Stimulated activated naive CD8-positive, alpha-beta T cell treated with anti-CD3 and anti-CD28 coated beads, Interleukin-15, amount 100 ng/mL, for 72 hours (primary cell): ENCODE measurements at places on chromosomes 7 and 10.

DNA sequence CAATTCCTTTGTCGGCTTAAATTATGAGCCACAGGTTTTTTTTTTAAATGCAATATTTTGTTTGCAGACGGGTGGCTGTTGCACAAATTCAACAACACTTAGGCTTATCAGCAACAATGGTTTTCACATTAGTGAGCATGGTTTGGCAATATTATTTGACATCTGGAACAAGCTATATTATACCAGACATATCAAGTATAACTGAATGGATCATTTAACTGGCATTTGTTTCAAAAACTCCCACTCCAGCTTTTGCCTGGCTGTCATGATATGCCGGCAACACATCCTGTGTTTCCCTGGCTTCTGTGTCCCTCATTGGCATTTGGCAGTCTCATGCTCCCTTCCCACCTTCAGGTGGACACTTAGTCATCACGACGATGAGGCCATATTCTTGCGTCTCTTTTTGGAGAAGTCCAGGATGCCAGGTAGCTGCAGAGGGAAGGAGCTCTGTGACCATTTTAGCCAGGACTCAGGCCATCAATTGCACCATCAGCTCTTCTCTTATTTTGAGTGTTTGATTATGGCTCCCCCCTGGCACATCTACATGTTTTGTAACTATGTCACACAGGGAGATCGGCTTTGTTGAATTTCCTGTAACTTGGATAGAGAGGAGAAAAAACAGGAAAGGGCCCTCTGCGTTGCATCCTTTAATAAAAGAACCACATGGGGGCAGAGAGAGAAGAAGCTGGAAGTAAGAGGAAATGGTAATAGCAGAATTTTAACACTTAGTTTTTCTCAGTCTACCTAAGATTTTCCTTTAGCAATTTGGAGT lies 413.9 kb downstream of the LRMDA start:
- no peak for DNase-seq

DNA sequence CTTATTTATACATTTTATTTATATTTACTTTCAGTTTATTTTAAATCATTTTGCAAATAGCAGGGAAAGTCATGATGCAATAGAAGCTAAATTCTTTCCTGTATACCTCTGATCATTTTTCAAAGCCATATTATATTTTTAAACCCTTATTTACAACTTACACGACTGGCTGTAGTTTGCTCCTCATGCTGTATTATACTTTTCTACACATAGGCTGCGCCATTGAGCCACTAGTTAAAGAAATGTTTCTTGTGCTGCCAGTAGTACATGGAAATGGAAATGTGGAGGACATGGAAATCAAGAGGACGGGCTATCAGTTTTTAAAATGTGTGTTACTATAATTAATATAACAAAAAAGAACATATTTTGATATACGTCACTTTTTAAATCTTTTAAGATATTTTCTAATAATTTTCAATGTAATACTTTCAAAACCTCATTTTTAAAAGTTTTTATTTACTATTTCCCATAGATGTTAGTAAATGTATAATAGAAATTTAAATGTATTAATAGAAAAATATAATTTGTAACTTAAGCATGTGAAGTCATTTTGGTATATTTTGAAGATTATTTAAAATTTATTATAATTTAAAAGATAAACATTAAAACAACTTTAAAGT lies 118.5 kb downstream of the VTI1A start:
- peak; percentile 11 for DNase-seq

DNA sequence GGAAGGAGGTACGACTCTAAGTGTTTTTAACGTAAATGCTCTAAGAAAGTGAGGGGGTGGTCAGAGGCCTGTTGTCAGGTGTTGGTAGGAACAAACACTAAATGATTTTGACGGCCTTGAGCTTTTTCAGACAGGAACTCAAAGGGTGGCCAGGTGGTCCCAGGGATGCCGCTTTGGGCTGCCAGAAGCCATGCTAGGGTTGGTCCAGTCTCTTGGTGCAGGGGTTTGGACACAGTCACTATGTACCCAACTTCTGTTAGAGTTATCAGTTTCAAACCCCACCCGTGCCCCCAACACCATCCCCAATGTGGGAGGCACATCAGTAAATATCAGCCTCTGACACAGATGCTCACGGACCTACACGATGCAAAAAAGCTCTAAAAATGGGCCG lies 9.3 kb downstream of the ATP6V0E2 start:
- no peak for DNase-seq

DNA sequence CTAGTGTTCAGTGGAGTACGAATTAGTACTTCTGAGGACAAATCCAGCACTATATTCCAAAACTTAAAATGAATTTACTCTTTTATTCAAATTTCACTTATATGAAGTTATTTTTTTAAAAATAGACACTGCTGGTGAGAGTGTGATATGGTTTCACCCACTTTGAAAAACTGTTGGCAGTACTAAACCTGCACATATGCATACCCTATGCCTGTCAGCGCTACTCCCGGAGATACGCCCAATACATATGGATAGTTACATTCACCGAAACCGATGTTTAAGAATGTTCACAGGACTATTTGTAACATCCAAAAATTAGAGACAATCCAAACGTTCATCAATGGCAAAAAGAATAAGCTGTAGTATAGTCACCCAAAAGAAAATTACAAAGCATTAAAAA lies 69.6 kb downstream of the UBE2H start:
- DNase-seq, result no peak

- no peak for DNase-seq
Measured at GRCh38 chr7:8185926-8186683, 75.9 kb downstream of the ICA1 start.

- DNase-seq, result no peak
Measured at GRCh38 chr10:80554050-80554449, 16.3 kb downstream of the SH2D4B start.

- DNase-seq, result no peak
Measured at GRCh38 chr10:77817541-77817940, 109.0 kb downstream of the DLG5 start.

- DNase-seq, result no peak
Measured at GRCh38 chr7:43760861-43761260, 2.4 kb downstream of the BLVRA start.

GRCh38 chr10:87675396-87676376 lies 16.0 kb downstream of the PAPSS2 start:
- no peak for DNase-seq

DNA sequence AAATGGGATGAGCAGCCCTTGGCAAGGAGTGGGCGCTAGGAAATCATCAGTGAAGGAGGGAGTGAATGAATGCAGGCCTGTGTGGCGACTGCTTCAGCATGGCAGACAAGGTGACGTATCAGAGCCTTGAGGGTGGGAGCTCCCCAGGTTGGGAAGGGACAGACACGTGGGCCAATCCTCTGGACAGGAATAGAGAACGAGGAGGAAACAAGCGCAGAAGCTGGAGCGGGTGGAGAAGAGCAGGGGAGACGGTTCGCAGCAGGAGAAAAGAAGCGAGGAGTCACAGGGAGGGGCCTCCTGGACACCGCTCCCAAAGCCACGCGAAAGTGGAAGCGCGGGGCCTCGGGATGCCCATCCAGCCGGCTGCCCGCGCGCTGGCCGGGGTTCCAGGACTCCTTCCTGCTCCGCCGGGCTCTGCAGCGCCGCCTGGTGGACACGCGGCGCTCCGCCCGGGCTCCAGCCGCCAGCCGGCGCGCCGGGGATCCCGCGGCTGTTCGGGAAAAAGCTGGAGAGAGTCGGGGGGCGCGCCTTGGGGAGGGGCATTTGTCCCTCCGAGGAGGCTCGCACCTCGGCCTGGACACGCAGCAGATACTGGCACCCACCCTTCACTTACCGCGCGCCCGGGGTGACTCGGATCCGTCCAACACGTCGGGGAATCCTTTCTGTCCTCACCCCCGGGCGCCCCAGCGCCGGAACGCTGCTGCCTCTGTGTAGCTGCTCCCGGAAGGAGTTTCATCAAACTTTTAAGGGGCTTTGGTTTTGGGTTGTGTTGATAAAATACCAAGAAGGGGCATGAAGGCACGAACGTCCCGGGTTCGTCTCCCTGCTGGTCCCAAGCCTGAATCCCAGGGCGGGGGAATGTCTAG lies 6.3 kb downstream of the ZNF503 start:
- DNase-seq, result peak; percentile 39

- DNase-seq, result no peak
Measured at GRCh38 chr7:96173781-96174180, 148.1 kb downstream of the SLC25A13 start.

DNA sequence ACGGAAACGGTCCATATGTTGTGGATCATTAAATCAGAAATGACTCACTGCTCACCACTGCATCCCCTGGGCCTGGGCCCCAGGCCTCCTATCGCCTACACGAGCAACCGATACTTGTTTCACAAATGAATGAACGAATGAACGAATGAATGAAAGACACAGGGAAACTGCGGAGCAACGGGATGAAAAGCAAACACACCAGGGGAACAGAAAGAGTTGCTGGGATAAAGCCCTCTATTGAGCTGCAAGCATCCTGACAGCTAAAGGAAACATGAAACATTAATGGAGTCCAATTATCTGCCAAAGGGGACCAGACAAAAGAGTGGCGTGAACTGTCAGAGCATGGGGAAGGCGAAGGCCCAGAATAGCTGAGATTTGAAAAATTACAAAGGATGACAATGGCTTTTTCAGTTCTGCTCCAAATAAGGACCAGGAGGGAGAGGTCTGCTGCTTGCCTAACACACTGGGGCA lies 92.1 kb downstream of the GRB10 start:
- no peak for DNase-seq

DNA sequence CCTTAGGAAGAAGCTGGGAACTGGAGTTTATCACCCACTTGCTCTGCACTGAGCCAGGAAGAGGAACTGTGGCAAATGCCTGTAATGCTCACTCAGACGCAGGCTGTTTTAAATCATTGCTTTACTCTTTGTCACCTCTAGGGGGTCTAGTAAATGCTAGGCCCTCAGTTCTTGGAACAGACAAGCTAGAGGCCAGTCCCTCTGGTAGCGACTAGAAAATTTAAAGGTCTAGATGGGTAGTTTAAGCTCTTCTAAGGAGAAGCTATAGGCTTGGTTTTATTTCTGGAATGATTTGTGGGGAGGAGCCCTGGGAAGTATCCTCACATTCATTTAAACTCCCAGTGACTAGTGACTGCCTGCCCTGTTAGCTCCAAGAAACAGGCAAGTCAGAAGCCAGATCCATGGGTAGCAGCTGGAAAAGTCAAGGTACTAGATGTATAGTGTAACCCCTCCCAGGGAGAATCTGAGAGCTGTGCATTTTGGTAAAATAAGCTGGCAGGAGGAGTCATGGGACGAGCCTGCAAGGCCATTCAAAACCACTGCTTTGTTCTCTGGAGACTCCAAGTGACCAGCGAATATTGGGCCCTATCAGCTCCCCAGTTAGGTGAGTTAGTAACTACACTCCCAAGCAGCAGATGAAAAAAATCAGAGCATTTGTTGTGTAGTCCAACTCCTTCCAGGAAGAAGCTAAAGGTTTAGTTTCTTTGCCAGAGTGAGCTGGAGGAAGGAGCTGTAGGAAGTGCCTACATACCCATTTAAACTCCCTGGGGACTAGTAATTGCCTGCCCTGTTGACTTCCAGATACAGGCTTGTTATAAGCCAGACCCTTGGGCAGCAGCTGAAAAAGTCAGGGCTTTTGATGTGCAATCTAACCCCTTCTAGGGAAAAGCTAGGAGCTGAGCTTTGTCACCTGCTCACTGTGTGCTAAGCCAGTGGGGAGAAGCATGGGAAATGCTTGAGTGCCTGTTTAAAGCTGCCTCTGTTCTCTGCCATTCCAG lies 68.9 kb downstream of the DYNC1I1 start:
- DNase-seq, result no peak

GRCh38 chr7:51325908-51326307 lies 9.3 kb upstream of the COBL start:
- DNase-seq, result no peak

GRCh38 chr7:36690514-36691187 lies 33.6 kb downstream of the AOAH start:
- no peak for DNase-seq

GRCh38 chr7:27605283-27605682 lies 57.4 kb downstream of the HIBADH start:
- no peak for DNase-seq

DNA sequence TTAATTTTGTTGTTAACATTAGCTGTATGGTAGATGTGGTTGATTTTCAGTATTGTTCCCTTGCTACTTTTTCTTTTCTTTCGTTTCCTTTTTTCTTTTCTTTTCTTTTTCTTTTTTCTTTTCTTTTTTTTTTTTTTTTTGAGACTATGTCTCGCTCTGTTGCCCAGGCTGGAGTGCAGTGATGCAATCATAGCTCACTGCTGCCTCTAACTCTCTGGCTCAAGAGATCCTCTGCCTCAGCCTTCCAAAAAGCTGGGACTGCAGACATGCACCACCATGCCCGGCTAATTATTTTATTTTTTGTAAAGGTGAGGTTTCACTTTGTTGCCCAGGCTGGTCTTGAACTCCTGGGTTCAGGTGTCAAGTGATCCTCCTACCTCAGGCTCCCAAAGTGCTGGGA lies 14.4 kb downstream of the SLC26A3 start:
- no peak for DNase-seq

- DNase-seq, result no peak
Measured at GRCh38 chr7:123415625-123416024, 118.8 kb downstream of the IQUB start.

- no peak for DNase-seq
Measured at GRCh38 chr10:113469796-113470195, 83.1 kb upstream of the HABP2 start.

DNA sequence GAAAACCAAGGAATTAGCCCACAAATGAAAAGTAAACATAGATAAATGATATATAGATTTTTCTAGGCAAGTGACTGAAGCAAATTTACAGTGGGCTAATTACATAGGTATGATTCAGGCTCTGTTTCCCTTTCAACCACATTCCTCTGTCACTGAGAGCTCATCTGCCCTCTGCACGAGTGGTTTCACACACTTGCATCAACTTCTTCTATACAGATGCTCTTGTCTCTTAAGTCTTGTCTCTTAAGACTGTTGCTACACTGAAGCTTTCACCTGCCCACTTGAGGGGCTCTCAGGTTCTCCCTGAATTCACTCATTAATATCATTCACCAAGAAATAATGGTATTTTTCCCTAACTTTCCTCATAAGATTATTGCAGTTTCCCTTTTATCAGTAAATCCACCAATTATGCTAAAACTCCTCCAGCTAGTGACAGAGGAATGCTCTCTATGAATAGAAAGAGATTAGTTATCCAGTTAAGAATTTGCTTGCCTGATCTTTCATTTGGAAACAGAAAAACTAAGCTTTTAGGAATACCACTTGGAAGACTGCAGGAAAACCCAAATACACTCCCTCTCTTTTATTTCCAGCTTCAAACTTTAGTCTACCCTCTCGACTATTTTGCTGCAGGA lies 95.7 kb downstream of the ELAPOR2 start:
- peak; percentile 56 for DNase-seq

GRCh38 chr10:118472415-118473304 lies 122.8 kb downstream of the PRLHR start:
- no peak for DNase-seq

DNA sequence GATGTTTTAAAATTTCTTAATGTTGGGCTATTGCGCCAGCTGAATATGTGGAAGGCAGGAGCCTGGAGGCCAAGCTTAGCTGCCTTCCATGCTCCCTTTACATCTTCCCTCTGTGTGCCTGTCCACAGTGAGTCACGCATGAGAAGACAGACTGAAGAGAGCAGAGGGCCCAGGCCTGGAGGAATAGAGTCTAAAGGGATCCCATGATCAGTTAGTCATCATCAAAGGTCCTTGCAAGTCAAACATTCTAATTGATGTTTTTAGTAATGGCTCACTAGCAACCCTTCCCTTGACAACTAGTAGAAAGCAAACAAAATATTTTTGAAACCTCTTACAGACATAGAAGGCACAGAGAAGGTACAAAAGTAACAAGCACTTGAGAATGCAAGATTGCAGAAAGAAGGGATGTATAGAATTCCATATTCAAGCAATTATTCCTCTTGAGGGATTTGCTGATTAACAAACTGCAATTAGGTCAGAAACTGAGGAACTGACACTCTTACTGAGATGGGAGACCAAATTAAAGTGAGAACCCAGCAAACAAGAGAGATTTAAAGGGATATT lies 30.7 kb upstream of the APBB1IP start:
- no peak for DNase-seq
